Left lung (tissue), 14 donors: ENCODE measurements at places on chromosomes 1 and 21. TPM values are rescaled to one million over a fixed set of nuclear protein-coding genes. Genes with fewer than 3 reads are reported as not detected.
A peak's percentile ranks its signal among the peaks of the same experiment; 100 is the strongest.

GRCh38 chr1:108878678-108879077 lies 1.9 kb downstream of the GPSM2 start:
- peaks cover 34% of the 10 kb centered on the region for H3K4me1 ChIP-seq
- peak overlapping the region; percentile 87 for H3K4me3 ChIP-seq
- no peaks in the 10 kb centered on the region for H3K27me3 ChIP-seq
- H3K36me3 ChIP-seq, result no peaks in the 10 kb centered on the region

- H3K27me3 ChIP-seq, result peaks cover 41% of the 10 kb centered on the region
- H3K36me3 ChIP-seq, result no peaks in the 10 kb centered on the region
- no peak overlapping the region for H3K27ac ChIP-seq
- H3K4me3 ChIP-seq, result no peak overlapping the region
These were observed 723.9 kb downstream of the PTPRU start for GRCh38 chr1:29960156-29960755.

The POTED gene
- total RNA-seq, result not detected

The SLAMF9 gene
- not detected for total RNA-seq
